ENCODE measurements at places on chromosomes 1 and 21.

DNA sequence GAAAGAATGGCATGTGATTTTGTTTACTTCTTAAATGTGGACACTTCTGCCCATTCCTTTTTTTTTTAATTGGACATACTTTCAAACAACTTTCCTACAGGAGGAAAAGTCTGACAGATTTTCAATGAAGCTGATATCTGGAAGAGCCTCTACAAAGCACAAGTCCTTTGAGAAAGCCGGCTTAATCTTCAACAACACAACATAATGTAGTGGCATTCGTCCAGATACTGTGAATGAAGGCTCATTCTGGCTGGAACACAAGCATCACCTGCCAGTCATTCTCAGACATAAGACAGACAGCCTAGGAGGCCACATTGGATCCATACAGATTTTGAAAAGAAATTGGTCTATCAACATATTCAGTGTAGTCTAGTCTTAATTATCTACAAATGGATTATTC, 4.9 kb downstream of the OTUD7B start:
- peaks cover 22% of the 10 kb centered on the region for H3K36me3 ChIP-seq
- peaks cover 5% of the 10 kb centered on the region for H3K4me1 ChIP-seq
- H3K27me3 ChIP-seq, result peaks cover 2% of the 10 kb centered on the region
- H3K27ac ChIP-seq, result no peak overlapping the region

DNA sequence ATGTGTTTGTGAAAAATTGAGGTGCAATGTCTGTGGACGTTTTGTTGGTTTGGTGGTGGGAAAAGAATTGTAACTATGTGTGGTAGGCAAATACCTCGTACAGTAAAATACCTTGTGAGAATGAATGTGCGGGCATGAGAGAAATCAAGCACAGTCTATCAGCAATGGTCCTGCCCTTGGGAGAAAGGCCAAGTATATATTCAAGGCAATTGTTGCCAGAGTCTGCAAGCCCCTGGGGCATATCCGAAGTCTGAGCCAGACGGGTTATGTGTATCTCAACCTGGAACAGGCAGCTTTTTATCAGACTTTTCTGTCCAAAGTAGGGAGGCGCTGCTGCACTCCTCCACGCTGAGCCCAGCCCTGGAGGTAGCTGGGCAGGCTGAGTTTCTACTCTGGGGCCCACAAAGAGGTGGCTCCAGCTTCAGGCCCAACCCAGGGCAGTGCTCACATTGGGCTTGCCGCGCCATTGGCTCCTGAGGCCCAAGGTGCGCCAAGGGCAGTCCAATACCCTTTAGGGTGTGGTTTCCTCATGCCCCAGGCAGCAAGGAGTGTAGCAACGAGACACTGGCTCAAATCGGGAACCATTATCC, 9.4 kb upstream of the GNL2 start:
- H3K27me3 ChIP-seq, result peaks cover 25% of the 10 kb centered on the region
- H3K36me3 ChIP-seq, result no peaks in the 10 kb centered on the region
- no peak overlapping the region for H3K4me3 ChIP-seq
- no peak overlapping the region for H3K27ac ChIP-seq

DNA sequence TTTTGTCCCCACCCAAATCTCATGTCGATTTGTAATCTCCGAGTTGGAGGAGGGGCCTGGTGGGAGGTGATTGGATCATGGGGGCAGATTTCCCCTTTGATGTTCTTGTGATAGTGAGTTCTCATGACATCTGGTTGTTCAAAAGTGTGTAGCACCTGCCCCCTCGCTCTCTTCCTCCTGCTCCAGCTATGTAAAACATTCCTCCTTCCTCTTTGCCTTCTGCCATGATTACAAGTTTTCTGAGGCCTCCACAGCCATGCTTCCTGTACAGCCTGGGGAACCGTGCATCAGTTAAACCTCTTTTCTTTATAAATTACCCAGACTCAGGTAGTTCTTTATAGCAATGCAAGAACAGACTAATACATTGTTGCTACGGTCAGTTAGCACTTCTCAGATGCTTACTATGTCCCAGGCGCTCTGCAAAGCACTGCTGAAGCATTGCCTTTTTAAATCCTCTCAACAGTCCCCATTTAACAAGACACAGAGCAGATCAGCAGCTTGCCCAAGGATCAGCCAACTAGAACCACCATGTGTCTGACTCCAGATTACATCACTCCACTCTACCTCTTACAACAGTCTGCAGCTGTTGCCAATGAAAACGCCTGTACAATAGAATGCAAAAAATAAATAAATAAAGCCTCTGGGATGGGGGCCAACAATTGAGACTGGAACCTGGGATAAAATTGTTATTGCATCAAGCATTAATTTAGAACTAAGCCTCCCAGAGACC, 52.4 kb upstream of the USP1 start:
- H3K27ac ChIP-seq, result peak overlapping the region; percentile 55
- H3K4me1 ChIP-seq, result peaks cover 21% of the 10 kb centered on the region
- no peaks in the 10 kb centered on the region for H3K27me3 ChIP-seq
- H3K36me3 ChIP-seq, result no peaks in the 10 kb centered on the region
- peak; percentile 95 for DNase-seq
- no peak overlapping the region for H3K4me3 ChIP-seq

GRCh38 chr1:53335661-53336060, 7.8 kb upstream of the LRP8 start:
- no peaks in the 10 kb centered on the region for H3K4me1 ChIP-seq
- DNase-seq, result no peak
- no peak overlapping the region for H3K27ac ChIP-seq
- no peaks in the 10 kb centered on the region for H3K36me3 ChIP-seq
- H3K27me3 ChIP-seq, result peaks cover 11% of the 10 kb centered on the region
- H3K4me3 ChIP-seq, result no peak overlapping the region

GRCh38 chr1:166307261-166308188, 140.7 kb upstream of the FAM78B start:
- DNase-seq, result no peak
- H3K4me1 ChIP-seq, result peaks cover 2% of the 10 kb centered on the region
- no peak overlapping the region for H3K4me3 ChIP-seq
- no peaks in the 10 kb centered on the region for H3K27me3 ChIP-seq
- no peak overlapping the region for H3K27ac ChIP-seq

- DNase-seq, result peak; percentile 37
- peaks cover 34% of the 10 kb centered on the region for H3K4me1 ChIP-seq
- no peak overlapping the region for H3K27ac ChIP-seq
- H3K4me3 ChIP-seq, result no peak overlapping the region
These were observed 57.6 kb downstream of the SPSB1 start for GRCh38 chr1:9350013-9350908.

DNA sequence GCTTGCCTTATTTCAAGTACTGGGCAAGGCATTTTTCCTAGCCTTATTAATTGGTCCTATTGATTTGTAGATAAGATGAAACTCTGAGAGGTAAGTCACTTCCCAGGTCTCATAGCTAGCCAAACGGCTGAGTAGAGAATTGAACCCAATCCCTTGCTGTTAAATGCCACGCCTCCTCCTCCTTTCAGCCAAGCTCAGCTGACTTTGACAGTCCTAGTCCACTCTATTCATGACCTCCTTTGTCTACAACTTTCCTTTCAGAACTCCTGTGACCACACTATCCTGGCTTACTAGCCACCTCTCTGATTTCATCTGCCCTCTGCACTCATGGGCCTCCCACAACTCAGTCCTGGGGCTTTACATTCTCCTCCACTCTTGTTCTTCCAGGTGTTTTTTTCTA, 3.9 kb upstream of the NGF start:
- no peak overlapping the region for H3K27ac ChIP-seq
- H3K4me3 ChIP-seq, result no peak overlapping the region
- peaks cover 29% of the 10 kb centered on the region for H3K27me3 ChIP-seq
- no peak for DNase-seq
- no peaks in the 10 kb centered on the region for H3K36me3 ChIP-seq

- H3K4me1 ChIP-seq, result no peaks in the 10 kb centered on the region
- H3K27me3 ChIP-seq, result no peaks in the 10 kb centered on the region
- no peak for DNase-seq
- no peak overlapping the region for H3K4me3 ChIP-seq
These were observed 1420.4 kb upstream of the PRMT6 start for GRCh38 chr1:105636052-105636451.

GRCh38 chr1:92748138-92748537, 36.8 kb downstream of the EVI5 start:
- no peak overlapping the region for H3K4me3 ChIP-seq
- DNase-seq, result no peak
- H3K27me3 ChIP-seq, result no peaks in the 10 kb centered on the region
- no peaks in the 10 kb centered on the region for H3K36me3 ChIP-seq
- H3K27ac ChIP-seq, result no peak overlapping the region

- H3K27me3 ChIP-seq, result no peaks in the 10 kb centered on the region
- H3K4me1 ChIP-seq, result peaks cover 9% of the 10 kb centered on the region
- no peaks in the 10 kb centered on the region for H3K36me3 ChIP-seq
- no peak overlapping the region for H3K27ac ChIP-seq
- no peak for DNase-seq
These were observed 99.4 kb upstream of the SLC2A1 start for GRCh38 chr1:43058056-43058455.

DNA sequence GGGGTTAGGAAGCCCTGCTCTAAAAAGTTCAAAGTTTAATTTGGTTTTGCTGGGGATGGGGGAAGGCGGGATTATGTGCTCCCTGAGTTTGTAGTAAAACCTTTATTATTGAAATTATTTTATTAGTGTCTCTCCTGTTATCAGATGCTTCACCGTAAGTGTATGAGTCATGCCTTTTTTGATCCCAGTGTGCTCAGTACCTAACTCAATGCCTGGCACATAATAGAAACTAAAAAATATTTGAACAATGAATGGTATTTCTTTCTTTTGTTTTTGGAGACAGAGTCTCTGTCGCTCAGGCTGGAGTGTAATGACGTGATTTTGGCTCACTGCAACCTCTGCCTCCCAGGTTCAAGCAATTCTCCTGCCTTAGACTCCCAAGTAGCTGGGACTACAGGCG, 6.4 kb downstream of the SNRPE start:
- peaks cover 3% of the 10 kb centered on the region for H3K4me1 ChIP-seq
- no peaks in the 10 kb centered on the region for H3K27me3 ChIP-seq
- peaks cover 49% of the 10 kb centered on the region for H3K36me3 ChIP-seq
- DNase-seq, result no peak

DNA sequence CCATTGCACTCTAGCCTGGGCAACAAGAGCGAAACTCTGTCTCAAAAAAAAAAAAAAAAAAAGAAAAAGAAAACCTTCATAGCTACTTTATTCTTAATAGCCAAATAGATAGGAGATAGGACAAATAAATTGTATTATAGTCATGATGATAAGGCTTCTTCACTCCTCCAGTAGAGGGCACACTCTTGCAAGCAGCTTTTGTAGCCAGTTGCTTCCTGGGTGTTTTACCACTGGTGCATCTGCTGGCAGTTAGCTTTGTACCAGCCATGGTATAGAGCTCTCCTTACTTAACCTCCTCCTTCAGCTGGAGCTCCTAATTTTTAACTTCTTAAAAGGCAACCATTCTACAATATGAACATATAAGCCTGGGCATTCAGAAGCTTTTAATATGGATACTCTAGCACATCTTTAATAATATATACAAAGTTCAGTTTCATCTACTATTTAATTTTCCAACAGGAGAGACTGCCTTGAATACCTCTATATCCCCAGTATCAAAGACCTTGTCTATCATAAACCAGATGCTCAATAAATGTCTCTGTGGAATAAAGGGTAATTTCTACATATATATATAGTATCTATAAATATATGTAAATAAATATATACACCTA, 35.8 kb downstream of the EVI5 start:
- no peak overlapping the region for H3K27ac ChIP-seq
- no peaks in the 10 kb centered on the region for H3K4me1 ChIP-seq
- no peak overlapping the region for H3K4me3 ChIP-seq
- peak; percentile 16 for DNase-seq

DNA sequence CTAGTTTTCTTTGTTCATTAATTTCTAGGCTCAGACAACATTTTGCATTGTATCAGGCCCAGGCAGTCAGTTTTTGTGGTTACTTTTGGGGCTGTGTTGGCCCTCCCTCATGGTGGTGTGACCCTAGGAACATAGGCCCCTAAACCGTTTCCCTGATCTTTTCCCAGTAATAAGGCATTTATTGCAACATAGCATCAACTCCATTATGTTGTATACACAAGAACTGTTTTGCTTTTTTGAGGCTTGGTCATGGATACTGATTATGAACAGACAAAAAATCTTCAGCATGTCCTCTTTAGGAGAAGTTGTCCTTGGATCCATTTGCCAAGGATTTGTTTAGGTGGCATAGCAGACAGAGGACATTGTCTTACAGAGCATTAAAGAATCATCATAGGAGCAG, 10.3 kb downstream of the B3GALT2 start:
- no peak overlapping the region for H3K4me3 ChIP-seq
- no peaks in the 10 kb centered on the region for H3K4me1 ChIP-seq
- H3K36me3 ChIP-seq, result peaks cover 3% of the 10 kb centered on the region
- H3K27ac ChIP-seq, result no peak overlapping the region

All from muscle of leg (tissue), 16 donors.